ENCODE measurements at places on chromosomes 1 and 21. TPM values are rescaled to one million over a fixed set of nuclear protein-coding genes. Genes with fewer than 3 reads are reported as not detected.

GRCh38 chr1:54257346-54257620 is 57.3 kb downstream of the MRPL37 start:
- no peak for DNase-seq

GRCh38 chr1:104467590-104467989 is 717.9 kb downstream of the AMY1C start:
- DNase-seq, result no peak

- no peak for DNase-seq
Measured at GRCh38 chr1:17873007-17873675, 118.0 kb downstream of the ACTL8 start.

The ZNF695 gene
- 1.2 TPM for total RNA-seq

The EFNA1 gene
- 0.18 TPM for total RNA-seq

DNA sequence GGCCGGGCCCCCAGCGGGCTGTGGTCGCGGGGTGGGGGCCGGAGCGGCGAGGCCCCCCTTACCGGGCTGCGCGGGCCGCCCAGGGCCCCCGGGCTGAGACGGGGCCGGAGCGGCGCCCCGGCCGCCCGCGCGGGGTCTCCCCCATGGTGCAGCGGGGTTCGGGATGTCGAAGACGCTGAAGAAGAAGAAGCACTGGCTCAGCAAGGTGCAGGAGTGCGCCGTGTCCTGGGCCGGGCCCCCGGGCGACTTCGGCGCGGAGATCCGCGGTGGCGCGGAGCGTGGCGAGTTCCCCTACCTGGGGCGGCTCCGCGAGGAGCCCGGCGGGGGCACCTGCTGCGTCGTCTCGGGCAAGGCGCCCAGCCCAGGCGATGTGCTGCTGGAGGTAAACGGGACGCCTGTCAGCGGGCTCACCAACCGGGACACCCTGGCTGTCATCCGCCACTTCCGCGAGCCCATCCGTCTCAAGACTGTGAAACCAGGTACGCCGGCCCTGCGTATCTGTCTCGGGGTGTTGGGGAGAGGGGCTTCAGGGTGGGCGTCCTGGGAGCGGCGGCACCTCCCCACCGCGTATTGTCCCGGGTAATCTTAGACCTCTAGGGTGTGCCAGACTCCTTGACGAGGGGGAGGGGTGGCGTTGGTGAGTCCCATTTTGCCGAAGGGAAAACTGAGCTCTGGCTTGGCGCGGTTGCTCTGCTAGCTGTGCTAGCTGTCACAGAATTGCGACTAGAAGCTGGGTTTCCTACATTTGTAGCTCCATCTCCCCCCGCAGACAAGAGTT is 745 bp downstream of the MAGI3 start:
- DNase-seq, result peak; percentile 50

DNA sequence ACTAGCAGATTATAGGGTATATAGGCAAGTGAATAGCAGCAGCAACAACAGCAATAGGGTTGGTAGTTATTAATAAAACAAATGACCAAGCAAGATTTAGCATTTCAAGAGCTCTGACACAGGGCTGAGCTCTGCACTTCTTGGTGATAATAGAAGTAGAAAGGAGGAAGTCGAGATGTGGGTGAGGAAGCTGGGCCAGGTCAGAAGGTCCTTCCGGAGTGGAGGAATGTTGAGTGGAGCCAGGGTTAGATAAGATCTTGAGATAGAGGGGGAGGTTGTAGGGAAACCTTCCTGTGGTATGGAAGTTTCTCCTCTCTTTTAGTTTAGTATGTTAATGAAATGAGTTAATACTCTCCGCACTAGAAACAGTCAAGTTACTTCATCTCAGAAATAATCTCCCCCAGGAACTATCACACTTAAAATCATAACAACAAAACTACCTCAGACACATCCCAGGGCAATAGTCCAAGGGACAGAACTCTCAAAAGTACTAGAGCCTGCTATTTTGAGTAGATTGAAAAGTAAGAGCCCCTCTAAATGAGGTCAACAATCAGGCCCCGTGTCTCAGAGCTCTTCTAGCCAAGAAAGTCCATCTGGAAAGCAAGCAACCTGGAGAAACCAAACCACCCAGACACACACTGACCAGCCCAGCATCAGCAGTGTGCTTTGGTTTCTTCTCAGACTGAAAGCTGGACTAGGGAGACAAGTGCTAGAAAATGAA is 45.4 kb upstream of the ATP1B1 start:
- DNase-seq, result no peak

The MPC2 gene
- total RNA-seq, result 48.7 TPM

DNA sequence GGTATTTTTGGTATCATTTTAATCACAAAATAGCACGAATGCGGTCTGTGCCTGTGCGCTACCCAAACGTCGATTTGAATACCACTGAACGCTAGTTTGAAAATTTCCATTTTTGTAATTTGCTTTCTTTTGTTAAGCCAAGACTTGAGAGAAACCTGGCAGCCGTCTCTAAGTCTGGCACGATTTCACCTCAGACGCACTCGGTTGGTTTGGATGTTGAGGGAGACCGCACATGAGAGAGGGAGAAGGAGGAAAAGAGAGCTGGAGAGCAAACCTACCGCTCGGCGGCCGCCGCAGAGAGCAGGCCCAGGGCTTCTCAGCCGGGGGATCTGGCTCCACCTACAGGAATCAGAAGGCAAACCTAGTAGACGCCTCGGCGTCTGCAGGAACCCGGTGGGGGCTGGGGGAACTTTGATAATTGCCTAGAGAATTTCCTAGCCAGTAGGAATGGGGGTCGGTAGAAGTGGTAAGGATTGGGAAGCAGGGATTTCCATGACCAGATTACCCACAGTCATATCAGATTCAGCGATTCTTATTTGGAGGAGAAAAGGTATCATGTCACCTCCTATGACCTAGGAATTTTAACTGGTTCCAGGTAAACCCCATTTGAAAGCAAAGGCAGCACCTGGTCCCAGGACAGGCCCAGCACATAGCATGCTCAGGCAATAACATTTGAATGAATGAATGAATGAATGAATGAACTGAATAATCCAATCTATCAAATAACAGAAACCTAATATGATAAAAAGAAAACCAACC is 83.2 kb downstream of the TM2D1 start:
- DNase-seq, result peak; percentile 29

The NT5C1A gene
- total RNA-seq, result 0.74 TPM

GRCh38 chr1:219354962-219355361 is 181.3 kb downstream of the LYPLAL1 start:
- no peak for DNase-seq

DNA sequence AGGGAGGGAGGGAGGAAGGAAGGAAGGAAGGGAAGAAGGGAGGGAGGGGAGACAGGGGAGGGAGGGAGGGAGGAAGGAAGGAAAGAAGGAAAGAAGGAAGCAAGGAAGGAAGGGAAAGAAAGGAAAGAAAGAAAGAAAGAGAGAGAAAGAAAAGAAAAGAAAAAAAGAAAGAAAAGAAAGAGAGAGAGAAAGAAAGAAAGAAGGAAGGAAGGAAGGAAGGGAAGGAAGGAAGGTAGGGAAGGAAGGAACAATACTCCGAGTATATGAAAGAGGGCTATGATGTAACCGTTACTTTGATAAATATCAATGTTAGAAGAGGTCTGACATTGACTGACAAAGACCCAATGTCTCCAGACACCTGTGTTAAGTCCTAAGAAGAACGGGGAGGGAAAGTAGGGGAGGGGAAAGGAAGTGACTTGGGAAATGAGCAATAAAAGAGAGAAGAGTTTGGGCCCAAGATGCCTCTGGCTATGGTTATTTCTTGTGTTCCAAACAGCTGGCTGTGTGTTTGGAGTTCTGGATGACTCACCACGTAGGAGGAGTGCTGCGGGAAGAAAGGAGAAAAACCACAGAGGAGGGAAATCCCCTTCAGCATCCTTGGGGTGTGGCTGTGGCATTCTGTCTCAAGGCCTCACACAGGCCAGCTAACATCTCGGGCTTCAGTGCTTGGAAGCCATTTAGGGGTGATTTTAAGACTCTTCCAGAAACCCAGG is 37.0 kb upstream of the RXRG start:
- DNase-seq, result no peak

The ACTN2 gene
- 0.21 TPM for total RNA-seq

The TRIM58 gene
- 0.48 TPM for total RNA-seq

The OSCP1 gene
- 0.59 TPM for total RNA-seq

The OLIG2 gene
- not detected for total RNA-seq

GRCh38 chr1:5643360-5644107 is 348.7 kb downstream of the NPHP4 start:
- DNase-seq, result no peak

GRCh38 chr1:228475812-228476211 is 11.4 kb upstream of the RNF187 start:
- DNase-seq, result no peak

DNA sequence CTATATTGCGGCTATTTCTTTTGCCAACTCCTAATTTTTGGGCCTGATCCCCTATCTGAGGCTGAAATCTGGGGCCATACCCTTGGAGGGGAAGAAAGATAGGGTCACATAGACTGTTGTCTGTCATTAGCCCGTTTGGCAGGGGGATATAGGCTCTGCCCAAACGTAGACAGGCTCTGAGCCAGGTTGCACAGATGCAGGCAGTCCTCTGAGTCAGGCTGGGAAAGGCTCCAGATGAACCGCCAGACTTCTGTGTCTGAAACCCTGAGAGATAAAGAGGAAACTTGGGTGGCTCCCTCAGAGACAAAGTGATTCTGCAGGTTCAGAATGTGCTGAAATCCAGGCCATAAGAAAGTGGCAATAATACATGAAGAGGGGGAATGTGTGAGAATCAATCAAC is 4.0 kb upstream of the CAP1 start:
- DNase-seq, result no peak

DNA sequence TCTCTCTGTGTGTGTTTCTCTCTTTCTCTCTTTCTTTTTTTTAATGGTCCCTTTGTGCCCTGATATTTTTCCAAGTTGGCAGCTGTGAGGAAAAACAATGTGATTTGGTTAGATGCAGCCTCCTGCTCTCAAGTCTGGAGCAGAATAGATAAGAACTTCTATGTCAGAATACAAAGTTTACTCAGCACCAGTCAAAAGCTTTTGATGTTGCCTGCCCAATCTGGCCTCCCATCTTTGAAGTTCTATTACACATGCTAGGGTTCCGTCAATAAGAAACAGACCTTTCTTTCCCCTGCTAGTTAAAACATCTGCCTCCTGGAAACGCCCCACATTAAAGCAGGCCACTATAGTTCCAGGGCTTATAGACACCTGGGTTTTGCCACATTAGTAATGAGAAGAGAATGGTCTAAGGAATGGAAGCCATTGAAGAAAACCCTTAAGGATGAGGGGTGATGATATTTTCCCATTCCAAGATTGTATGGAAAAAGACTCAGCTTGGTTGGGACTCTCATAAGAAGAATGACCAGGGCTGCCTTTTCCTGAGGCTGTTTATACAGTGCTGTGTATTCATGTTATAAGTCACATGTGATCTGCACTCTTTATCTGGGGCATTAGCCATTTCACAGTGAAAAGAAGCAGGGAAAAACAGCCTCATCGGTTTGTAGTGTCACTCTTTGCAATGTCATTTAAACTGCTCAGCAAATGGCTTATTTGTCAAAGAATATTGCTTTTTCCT is 414.7 kb upstream of the PROX1 start:
- DNase-seq, result no peak
